ENCODE measurements at places on chromosomes 7 and 10. TPM values are rescaled to one million over a fixed set of nuclear protein-coding genes. Genes with fewer than 3 reads are reported as not detected.

DNA sequence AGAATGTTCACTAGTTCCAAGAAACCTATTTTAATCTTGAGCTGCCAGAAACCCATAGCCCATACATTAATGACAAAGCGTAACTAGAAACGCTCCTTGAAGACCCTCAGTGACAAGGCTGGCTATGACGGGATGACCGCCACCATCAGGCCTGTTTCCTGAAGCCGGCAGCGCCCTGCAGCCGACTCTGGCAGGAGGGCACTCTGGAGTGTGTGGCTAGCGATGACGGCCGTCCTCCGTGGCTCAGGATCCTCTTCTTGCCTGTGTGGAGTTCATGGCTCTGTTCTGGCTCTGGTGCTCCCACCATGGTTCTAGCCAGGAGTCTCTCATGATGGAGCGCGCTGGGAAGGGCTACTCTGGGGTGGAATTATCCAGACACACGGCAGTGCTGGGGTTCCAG is 224.1 kb downstream of the ADARB2 start:
- no peak for DNase-seq

GRCh38 chr7:47759056-47759706 is 177.3 kb upstream of the TNS3 start:
- no peak for DNase-seq

Gene BTBD16
- total RNA-seq: 0.45 TPM

- no peak for DNase-seq
Measured at GRCh38 chr7:27998382-27998781, 182.2 kb downstream of the JAZF1 start.

GRCh38 chr10:133474665-133475424 is 21.1 kb downstream of the SCART1 start:
- DNase-seq: no peak

- no peak for DNase-seq
Measured at GRCh38 chr10:6267941-6268340, 65.2 kb downstream of the PFKFB3 start.

Gene ITPRID1
- total RNA-seq: not detected

DNA sequence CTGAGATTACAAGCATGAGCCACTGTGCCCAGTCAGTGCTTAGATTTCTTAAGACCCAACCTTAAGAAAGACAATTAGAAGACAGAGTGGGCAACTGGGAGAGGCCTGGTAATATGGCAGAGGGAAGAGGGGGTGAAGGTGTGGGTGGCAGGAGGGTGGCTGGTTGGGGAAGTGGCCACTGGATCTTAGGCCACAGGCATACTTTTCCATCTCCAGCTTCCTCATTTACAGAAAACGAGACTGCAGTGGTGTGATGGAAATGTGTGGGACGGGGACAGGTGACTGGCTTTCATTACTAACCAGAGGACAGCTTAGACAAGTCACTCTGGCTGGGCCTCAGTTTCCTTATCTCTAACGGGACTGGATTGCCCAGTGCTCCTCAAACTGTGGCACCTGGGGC is 1.0 kb upstream of the FFAR4 start:
- DNase-seq: no peak

DNA sequence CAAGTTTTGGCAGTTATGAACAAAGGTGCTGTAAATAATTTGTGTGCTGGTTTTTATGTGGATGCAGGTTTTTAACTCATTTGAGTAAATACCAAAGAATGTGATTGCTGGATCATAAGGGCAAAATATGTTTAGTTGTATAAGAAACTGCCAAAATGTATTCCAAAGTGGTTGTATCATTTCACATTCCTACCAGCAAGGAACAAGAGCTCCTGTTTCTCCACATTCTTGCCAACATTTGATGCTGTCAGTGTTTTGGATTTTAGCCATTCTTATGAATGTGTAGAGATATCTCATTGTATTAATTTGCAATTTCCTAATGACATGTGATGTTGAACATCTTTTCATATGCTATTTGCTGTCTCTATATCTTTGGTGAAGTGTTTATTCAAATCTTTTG is 207.3 kb upstream of the LRGUK start:
- DNase-seq: no peak

- no peak for DNase-seq
Measured at GRCh38 chr10:107733328-107734130, 569.0 kb upstream of the SORCS1 start.

Gene TUBAL3
- total RNA-seq: 1.6 TPM

Gene NME8
- total RNA-seq: not detected

Data from NCI-H460 (cell line).